ENCODE measurements at places on chromosomes 1 and 21.

DNA sequence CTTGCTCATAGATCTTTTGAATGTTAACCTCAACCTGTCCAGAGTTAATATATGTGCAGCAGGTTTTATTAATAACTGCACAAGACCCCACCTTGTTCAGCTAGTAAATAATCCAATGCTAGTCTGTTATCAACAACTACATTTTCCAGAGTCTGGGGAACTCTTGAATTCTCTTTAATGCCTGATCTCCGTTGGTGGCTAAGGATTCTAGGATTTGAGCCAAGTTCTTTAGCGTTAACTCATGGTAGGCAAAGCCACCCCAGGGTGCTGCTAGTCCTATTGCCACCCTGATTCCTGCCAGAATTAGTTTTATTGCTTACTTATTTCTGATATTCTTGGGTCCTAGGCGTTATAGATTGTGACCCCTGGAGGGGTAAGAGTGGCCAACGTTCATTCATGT, 12.8 kb downstream of the BACE2 start:
- no peak for DNase-seq

- DNase-seq, result no peak
Measured at GRCh38 chr1:156490401-156491032, 10.1 kb downstream of the MEF2D start.

GRCh38 chr1:74502432-74502831, 10.0 kb downstream of the LRRC53 start:
- peak; percentile 4 for DNase-seq

GRCh38 chr1:237959838-237960237, 69.1 kb upstream of the ZP4 start:
- no peak for DNase-seq

DNA sequence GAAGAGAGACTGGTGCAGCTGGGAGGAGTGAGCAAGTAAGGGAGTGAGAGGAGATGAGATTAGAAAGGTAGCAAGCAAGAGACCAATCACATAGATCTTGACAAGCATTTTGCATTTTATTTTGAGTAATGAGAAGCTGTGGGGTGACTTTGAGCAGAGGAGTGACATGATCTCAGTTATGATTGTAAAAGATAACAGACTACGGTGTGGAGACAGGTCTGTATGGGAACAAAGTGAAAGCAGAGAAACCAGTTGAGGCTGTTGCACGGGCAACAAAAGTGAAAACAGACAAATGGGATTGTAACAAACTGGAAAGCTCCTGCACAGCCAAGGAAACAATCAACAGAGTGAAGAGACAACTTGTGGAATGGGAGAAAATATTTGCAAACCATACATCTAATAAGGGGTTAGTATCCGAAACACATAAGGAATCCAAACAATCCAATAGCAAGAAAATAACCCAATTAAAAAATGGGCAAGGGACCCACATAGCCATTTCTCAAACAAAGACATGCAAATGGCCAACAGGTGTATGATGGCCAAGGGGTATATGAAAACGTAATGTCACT, 68.4 kb downstream of the SNRPE start:
- no peak for DNase-seq

Measured in Caki2 (cell line).